ENCODE measurements at places on chromosomes 5 and 9.

- no peak for DNase-seq
Observed at GRCh38 chr9:1100945-1101344, 50.8 kb downstream of the DMRT2 start.

DNA sequence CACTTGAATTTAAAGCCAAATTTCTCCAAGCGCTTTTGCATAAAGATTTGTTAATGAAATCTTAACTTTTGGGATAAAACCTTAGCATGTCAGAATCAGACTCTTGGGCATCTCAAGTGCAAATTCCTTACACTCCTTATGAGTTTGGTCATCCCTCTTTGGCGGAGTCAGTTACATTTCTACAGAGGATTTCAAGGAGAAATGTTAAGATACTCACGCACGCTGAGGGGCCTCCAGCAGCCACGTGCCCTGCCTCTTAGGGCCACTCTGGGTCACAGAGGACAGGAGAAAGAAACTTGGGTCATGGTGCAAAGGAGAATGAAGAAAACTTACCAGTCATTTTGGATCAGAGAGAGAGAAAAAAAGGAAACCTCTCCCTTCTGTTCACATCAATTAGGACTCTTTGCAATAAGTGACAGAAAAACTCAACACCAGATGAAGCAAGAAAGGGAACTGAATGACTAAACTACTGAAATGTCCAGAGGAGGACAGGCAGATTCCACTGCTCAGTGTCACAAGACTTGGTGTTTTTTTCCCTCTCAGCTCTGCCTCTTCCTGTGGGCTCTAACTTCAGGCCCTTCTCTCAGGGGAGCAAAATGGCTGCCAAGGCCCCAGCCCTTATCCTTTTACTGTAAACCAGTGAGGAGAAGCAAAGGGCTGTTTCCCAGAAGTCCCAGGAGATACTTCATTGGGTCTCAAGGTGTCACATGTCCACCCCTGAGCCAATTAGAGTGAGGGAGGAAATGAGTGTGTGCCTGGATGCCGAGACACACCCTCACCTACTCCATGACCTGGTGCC, 63.3 kb upstream of the NFIL3 start:
- no peak for DNase-seq

GRCh38 chr5:4245076-4245475, 649.4 kb downstream of the IRX1 start:
- DNase-seq = no peak

DNA sequence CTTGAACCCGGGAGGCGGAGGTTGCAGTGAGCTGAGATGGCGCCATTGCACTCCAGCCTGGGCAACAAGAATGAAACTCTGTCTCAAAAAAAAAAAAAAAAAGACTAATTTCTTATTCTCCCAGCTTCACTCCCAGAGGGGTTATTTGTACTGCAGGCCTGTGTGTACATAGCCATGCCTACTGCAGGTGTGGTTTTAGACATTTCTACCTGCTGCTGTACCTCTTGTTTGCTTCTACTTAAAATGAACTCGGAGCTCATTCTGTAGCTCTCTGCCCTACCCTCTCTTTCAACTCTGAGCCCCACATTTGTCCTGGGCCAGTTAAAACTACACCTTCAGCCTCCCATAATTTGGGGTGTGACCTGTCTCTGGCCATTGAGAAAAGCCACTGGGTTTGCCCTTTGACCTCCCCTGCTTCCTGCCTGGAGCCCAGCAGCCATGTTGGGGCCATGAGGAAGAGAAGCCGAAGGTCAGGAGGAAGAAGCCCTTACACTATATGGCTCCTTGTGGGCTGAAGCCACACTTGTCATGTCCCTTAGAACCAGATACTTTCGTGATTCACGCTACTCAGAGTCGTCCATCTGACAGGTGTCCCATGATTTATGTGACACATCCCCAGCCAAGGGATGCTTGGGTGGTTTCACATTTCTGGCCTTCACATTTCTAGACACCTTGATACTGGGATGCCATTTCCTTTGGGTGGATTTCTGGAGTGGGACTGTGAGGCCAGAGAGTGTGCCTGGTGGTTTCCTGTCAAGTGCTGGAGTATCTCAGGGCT, 9.4 kb upstream of the CARD19 start:
- no peak for DNase-seq

GRCh38 chr5:92050970-92051369, 667.9 kb upstream of the ARRDC3 start:
- no peak for DNase-seq

GRCh38 chr9:76153902-76154629, 240.2 kb downstream of the RFK start:
- no peak for DNase-seq

DNA sequence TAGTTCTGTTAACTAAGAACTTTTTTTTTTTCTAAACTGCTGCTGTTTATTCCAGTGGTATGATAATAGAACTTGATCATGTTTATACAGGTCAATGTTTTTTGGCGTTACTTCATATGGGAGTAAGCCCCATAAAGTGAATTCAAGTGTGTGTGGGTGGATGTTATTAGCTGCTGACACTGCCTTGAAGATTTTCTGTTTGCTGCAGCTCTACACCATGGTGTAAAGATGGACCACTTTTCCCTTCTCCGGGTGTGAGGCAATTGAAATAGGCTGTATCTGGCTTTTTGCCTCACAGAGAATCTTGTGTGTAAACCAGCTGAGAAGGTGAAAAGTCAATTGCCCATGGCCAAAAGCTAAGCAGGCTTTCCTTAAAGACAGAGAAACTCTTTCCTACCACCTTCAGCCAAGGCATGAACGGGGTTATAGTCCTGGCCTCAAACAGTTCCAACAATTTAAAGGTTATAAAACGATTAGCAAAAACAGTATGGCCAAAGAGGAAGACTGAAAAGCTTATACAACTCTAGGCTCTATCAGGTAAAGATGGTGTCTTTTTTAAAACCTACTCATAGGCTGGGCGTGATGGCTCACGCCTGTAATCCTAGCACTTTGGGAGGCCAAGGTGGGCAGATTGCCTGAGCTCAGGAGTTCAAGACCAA, 33.9 kb upstream of the ABCA1 start:
- no peak for DNase-seq

DNA sequence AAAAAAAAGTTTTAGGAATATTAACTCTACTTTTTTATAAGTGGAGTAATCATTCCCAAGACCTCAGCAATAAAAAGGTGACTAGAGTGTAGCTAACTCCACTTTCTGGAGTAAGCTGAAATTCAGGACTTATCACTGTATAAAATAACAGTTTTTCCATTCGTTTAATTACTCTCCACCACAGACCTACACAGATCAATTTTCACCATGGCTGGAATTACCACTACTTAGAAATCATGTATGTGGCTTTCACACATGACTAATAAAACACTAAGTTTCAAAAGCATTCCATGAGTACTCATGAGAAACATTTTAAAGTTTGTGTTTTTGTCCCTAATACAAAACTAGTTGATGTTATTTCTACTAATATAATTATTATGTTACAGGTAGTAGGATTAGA, 9.9 kb downstream of the PLPP1 start:
- DNase-seq = no peak

- no peak for DNase-seq
Observed at GRCh38 chr5:177064500-177065277, 22.0 kb upstream of the FGFR4 start.

GRCh38 chr9:70964861-70965260, 156.6 kb downstream of the TRPM3 start:
- DNase-seq = no peak

DNA sequence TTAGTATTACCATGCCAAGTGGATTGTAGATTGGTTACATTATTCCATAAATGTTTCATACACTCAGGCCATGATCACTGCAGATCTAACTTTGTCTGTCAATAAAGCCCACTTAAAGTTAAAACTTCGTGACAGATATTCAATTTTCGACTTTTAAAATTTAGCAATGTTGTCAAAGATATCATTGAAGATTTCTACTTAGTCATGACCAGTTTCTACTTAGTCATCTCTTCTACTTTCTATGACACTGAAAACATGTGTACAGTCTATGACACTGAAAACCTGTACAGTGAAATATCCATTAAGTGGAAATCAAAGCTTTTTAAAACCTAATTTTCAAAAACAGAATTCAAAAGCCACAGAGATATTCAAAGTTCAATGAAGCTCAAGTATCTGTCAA, 258.2 kb downstream of the MCTP1 start:
- DNase-seq = no peak

- DNase-seq = no peak
Observed at GRCh38 chr5:14167211-14167845, 24.2 kb downstream of the TRIO start.

GRCh38 chr5:58255970-58256369, 203.9 kb downstream of the PLK2 start:
- no peak for DNase-seq

DNA sequence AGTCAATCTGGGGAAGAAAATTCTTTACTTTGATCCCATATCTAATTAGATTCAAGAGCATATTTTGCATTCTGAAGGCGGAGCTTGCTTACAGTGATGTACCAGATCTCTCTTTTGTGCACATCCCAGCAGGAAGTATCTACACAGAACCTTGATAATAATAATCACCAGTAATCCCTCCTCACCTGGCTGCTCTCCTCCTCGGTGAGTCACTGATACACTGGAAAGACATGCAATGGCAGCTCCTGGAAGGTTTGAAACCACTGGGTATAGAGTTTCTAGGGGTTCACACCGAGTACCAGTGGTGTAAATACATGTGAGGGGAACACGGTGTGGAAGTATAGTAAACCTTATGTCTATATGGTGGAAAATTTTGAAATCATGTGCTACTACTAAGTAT, 205.5 kb upstream of the TARS1 start:
- no peak for DNase-seq

GRCh38 chr5:96619946-96620345, 42.2 kb upstream of the CAST start:
- DNase-seq = no peak

- DNase-seq = no peak
Observed at GRCh38 chr9:127014216-127014909, 99.8 kb downstream of the RALGPS1 start.

- no peak for DNase-seq
Observed at GRCh38 chr9:68731857-68732256, 26.8 kb downstream of the PIP5K1B start.

DNA sequence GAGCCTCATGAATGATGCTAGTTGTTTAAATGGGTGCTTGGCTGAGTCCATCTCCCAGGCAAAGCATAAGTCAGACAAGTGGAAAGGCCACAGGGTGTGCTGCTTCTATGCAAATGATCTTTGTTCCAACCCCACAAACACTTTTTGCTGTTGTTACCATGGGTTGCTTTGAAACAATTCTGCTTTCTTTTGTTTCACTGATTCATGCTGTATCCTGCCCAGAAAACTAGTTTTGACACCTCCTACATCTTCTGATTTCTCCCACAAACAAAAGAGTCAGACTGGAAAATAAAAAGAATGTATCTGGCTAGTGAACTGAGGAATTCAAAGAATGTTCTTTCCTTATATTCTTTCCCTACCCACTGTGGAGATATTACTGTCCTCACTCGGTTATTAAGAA, 298.6 kb downstream of the DIRAS2 start:
- no peak for DNase-seq

All from stimulated activated CD4-positive, alpha-beta T cell treated with anti-CD3 and anti-CD28 coated beads, Interleukin-1b, Interleukin-23, amount 100 ng/mL, for 4 hours (primary cell).